ENCODE measurements at places on chromosomes 7 and 10.

DNA sequence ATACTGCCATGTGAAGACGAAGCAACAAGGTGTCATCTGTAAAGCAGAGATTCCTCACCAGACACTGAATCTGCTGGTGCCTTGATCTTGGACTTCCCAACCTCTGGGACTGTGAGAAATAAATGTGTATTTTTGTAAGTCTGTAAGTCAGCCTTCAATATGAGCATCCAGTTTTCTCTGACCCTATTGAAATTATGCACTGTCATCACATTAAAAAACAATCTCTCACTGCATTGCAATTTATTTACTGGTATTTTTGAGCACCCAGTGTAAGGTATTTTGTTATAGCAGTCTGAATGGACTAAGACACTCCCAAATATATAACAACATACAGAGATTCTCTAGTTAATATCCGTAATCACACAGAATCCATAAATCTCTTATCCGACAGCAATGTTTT is 77.5 kb upstream of the CDK6 start:
- DNase-seq, result no peak

GRCh38 chr10:129470103-129470851 is 3.2 kb downstream of the MGMT start:
- DNase-seq, result no peak

GRCh38 chr10:60907236-60907635 is 36.7 kb downstream of the RHOBTB1 start:
- no peak for DNase-seq

DNA sequence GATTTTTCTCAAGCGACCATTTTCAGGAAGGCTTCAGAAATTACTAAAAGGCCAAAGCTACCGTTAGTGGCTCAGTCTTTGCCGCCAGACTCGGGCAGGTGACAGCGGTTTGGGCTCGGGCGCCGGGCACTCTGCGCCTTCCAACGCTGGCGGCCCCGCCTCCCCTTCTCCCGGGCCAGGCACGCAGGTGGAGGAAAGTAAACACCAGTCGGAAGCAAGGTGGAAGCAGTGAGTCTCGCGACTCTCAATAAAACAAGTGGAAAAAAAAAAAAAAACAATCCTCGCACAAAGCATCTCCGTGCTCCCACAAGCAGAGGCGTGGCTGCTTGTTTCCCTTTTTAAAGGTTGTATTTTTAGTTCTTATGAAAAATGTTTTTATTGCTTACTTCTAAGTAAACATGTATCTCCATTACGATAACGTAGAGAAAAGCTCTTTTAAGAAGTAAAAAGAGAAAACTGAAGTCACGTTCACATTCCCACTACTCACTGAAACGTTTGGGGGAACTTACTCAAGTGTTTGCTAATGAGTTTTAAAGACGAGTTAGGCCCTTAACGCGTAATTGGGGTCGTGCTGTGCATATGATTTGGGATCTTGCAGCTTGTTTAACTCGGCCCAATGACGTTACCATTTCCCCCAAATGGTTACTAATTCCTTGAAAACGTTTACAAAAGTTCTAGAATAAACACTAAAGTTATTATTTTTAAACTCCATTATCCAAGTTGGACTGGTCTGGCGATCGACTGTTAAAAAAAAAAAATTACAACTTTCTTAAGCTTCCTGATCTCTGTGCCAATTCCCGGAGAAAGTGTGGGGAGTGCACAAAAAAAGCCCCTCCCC is 864 bp downstream of the CDCA7L start:
- no peak for DNase-seq

- no peak for DNase-seq
These were observed 138.7 kb downstream of the ZNF365 start for GRCh38 chr10:62512732-62513475.

- no peak for DNase-seq
These were observed 3.4 kb downstream of the PDGFA start for GRCh38 chr7:516216-516605.

GRCh38 chr7:158902427-158902826 is 46.1 kb downstream of the DYNC2I1 start:
- DNase-seq, result no peak

DNA sequence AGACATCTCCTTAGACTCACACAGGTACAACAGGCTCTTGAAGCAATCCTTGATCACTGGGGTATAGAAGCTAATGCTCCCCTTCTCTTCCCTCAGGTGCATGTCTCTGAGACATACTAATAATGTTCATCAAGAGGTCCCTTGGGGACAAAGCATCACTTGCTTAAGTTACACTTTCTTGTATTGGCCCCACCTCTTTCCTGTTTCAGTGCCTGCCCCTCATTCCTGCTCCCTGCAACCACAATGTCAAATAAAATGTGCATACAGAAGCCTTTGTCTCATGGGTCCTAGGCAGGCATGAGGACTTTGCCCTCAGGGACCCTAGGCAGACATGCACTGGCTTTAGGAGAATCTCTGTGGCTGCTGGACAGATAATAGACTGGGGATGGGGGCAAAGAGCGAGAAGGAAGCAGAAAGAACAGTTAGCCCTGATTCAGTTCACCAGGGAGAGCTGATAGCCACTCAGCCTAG is 175.0 kb upstream of the NPY start:
- no peak for DNase-seq

GRCh38 chr10:102549549-102549948 is 45.8 kb downstream of the SUFU start:
- no peak for DNase-seq

- no peak for DNase-seq
These were observed 377.2 kb downstream of the PARD3 start for GRCh38 chr10:34437906-34438305.

GRCh38 chr7:19519443-19520021 is 189.3 kb downstream of the POLR1F start:
- DNase-seq, result no peak

DNA sequence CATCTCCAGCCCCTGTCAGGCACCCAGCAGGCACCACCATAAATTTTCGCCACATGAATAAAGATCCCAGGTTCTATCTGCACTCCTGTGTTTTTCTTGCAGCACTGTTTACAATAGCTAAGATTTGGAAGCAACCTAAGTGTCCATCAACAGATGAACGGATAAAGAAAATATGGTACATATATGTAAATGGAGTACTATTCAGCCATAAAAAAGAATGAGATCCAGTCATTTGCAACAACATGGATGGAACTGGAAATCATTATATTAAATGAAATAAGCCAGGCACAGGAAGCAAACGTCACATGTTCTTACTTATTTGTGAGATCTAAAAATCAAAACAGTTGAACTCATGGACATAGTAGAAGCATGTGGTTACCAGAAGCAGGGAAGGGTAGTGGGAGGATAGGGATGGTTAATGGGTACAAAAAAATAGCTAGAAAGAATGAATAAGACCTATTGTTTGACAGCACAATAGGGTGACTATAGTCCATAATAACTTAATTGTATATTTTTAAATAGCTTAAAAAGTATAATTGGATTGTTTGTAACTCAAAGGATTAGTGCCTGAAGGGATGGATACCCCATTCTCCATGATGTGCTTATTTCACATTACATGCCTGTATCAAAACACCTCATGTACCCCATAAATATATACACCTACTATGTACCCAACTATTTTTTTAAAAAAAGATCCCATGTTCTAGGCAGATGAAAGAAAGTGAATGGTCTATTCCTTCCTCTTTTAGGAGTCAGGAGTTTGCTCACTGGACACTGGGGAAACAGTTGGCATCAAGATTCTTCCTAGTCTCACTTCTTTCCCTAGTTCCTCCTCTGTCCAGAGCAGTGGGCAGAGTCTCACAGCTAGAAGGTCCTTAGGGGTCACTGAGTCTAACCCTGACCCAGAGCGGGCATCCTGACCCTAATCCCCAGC is 1.0 kb upstream of the NPFFR1 start:
- no peak for DNase-seq

GRCh38 chr10:88565072-88565471 is 18.0 kb downstream of the RNLS start:
- no peak for DNase-seq

- no peak for DNase-seq
These were observed 7.6 kb upstream of the ADO start for GRCh38 chr10:62796896-62797295.

- DNase-seq, result no peak
These were observed 67.3 kb upstream of the GRB10 start for GRCh38 chr7:50849991-50850390.

GRCh38 chr7:75866489-75867389 is 12.1 kb upstream of the RHBDD2 start:
- no peak for DNase-seq

GRCh38 chr10:32149252-32149955 is 93.2 kb upstream of the KIF5B start:
- peak; percentile 77 for DNase-seq

GRCh38 chr7:101869026-101869900 is 51.8 kb downstream of the CUX1 start:
- DNase-seq, result no peak

- no peak for DNase-seq
These were observed 97.1 kb downstream of the SH3PXD2A start for GRCh38 chr10:103758294-103758681.

DNA sequence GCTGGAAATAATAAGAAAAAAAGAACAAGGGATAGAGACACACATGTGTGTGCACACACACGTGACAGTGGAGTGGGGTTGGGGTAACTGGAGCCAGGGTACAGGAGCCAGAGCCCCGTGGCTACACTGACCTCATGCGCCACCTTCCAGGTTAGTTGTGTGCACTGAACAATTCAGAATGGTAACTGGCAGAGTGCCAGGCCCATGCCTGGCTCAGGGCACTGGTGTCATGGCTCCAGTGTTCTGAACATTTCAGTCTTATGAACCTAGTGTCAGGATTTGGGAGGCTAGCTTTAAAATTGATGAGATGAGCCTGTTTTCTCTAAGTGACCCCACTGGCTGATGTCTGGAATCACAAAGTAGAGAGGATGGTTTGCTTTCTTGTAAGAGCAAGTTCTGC is 269.6 kb downstream of the SORCS3 start:
- no peak for DNase-seq

DNA sequence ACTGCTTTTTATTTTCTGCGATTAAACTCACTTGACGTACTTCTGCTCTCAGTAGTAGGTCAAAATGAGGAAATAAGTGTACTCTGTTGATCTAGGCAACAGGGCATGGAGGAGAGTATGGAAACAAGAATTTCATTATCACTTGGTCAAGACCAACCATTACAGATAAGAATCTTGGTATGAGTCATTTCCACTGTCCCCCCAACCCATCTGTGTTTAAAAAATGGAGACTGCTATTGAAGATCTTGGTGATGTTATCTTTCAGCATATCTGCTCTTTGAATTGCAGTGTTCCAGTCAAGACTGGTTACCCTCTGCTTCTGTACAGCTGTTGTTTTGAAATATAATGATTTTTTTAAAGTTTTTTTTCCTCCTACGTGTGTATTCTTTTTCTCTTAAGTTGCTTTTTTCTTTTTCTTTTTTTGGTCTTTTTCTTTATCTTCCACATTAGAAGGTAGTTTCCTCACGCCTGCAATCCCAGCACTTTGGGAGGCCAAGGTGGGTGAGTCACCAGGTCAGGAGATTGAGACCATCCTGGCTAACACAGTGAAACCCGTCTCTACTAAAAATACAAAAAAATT is 11.7 kb downstream of the STAM start:
- no peak for DNase-seq

- no peak for DNase-seq
These were observed 75.9 kb downstream of the PFKFB3 start for GRCh38 chr10:6278519-6279120.

DNA sequence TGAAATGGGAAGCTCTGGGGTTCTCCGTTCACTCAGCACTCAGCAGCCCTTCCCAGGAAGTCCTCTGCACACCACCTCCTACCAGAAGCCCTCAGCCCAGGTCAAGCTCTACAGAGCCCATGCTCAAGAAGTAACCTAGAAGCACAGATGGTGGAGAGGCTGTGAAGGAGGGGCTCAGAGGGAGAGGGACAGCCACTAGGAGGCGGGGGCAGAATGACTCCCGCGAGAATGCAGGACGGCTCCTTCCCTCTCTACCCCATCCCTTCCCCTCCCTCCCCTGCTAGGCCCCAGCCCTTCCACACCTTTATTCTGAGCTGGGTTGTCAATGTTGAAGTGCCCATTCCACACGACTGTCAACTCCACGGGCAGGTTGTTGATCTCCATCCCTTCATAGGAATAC is 373.2 kb downstream of the PLXNA4 start:
- DNase-seq, result no peak

GRCh38 chr7:52961084-52961483 is 74.3 kb upstream of the POM121L12 start:
- no peak for DNase-seq

GRCh38 chr10:120039046-120039445 is 146.5 kb downstream of the SEC23IP start:
- DNase-seq, result no peak

DNA sequence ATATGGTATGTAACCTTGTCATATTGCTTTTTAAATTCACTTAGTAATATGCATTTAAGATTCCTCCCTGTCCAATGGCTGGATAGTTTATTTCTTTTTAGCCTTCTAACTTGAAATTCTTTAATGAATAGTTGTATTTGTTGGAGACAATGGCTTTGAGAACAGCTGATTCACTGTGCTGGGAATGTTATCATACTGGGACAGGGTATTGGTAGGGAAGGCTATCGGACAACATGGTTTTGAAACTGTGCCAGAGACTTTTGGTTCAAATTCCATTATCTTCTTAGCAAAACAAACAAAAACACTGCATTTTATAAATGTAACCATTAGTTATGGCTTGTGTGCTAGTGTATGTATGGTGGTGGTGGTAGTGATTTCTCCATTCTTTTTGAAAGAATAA is 517.1 kb upstream of the ANKRD30A start:
- peak; percentile 21 for DNase-seq

- no peak for DNase-seq
These were observed 619.0 kb upstream of the DPP6 start for GRCh38 chr7:153433223-153433622.

GRCh38 chr7:39526666-39527065 is 39.5 kb upstream of the YAE1 start:
- no peak for DNase-seq
